ENCODE measurements at places on chromosomes 6 and 20.

- no peak for DNase-seq
These were observed 231.4 kb downstream of the CLIC5 start for GRCh38 chr6:45784250-45784649.

- peak; percentile 66 for DNase-seq
These were observed 480.7 kb downstream of the RFPL4B start for GRCh38 chr6:112827793-112828192.

GRCh38 chr6:45591306-45591705, 213.6 kb upstream of the SUPT3H start:
- no peak for DNase-seq

- no peak for DNase-seq
These were observed 42.5 kb downstream of the CD109 start for GRCh38 chr6:73738367-73739028.

GRCh38 chr6:79117752-79118151, 39.7 kb upstream of the PHIP start:
- peak; percentile 13 for DNase-seq

- DNase-seq, result peak; percentile 62
These were observed 182.8 kb upstream of the FOXQ1 start for GRCh38 chr6:1129131-1129530.

- peak; percentile 29 for DNase-seq
These were observed 38.4 kb upstream of the SPTLC3 start for GRCh38 chr20:12970372-12970821.

- peak; percentile 70 for DNase-seq
These were observed 8.8 kb downstream of the RAET1L start for GRCh38 chr6:150016324-150017185.

GRCh38 chr6:146912730-146913685, 291.2 kb upstream of the STXBP5 start:
- DNase-seq, result peak; percentile 16

DNA sequence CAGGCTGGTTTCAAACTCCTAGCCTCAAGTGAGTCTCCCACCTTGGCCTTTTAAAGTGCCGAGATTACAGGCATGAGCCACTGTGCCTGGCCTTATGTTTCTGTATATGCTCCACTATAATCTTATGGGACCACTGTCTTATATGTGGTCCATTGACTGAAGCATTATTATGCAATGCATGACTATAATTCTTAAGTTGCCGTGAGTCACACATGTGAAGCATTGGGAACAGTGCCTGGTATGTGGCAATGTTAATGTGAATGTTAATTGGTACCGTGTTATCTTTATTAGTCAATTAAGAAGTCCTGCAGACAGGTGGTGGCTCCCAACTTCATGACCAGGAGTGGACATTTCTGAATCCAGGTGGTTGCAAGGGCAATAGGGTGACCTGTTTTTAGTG, 14.7 kb upstream of the ASXL1 start:
- peak; percentile 89 for DNase-seq

- DNase-seq, result no peak
These were observed 75.3 kb upstream of the ENPP5 start for GRCh38 chr6:46246081-46246480.

DNA sequence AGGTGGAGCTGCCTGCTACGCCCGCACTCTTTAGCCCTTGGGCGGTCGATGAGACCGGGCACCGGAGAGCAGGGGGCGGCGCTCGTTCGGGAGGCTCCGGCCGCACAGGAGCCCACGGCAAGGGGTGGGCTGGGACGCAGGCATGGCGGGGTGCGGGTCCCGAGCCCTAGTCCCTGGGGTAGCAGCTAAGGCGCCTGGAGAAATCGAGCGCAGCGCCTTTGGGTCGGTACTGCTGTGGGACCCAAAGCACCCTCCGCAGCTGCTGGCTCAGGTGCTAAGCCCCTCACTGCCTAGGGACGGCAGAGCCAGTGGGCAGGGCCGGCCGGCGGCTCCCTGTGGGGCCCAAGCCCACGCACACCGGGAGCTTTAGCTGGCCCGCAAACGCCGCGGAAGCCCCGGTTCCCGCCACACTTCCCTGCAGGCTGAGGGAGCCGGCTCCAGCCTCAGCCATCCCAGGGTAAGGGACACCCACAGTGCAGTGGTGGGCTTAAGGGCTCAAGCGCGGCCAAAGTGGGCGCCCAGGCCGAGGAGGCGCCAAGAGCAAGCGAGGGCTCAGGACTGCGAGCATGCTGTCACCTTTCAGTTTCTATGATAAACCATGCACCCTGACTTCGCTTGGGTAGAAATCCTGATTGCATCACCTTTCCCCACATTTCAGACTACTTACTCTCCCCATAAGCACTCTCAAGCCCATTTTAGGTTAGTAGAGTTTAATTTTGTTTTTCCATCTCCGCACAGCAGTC, 52.0 kb downstream of the MYLIP start:
- no peak for DNase-seq

DNA sequence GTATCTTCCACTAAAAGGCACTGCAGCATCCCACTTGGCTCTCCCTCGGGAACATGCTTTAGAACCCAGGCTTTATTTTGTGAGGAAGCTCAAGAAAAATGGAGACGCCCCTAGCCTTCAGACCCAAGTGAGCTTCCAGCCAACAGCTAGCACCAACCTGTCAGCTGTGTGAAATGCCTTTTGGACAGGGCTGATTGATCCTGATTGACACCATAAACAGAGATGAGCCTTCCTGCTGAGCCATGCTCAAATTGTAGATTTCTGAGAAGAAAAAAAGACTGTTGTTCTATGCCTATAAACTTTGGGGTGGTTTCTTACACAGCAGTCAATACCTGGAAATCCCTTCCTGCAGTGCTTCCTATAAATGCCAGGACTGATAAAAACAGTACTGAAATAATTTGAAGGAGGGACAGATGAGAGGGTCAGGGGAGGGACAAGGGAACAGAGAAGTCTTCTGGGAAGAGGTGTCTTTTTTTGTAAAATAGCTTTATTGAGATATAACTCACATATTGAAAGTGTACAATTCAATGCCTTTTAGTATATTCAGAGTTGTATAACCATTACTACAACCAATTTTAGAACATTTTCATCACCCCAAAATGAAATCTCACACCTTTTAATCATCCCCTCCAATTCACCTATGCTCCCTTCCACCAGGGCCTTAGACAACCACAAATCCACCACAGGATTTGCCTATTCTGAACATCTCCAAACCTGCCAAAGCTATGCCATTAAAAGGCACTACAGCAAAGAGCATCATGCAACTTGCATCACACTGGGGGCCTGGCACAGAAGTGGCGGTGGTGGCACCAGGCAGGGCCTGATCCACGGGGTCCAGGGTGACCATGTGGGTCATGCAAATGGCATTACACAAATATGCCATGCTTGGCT, 2.7 kb upstream of the STK4 start:
- no peak for DNase-seq

DNA sequence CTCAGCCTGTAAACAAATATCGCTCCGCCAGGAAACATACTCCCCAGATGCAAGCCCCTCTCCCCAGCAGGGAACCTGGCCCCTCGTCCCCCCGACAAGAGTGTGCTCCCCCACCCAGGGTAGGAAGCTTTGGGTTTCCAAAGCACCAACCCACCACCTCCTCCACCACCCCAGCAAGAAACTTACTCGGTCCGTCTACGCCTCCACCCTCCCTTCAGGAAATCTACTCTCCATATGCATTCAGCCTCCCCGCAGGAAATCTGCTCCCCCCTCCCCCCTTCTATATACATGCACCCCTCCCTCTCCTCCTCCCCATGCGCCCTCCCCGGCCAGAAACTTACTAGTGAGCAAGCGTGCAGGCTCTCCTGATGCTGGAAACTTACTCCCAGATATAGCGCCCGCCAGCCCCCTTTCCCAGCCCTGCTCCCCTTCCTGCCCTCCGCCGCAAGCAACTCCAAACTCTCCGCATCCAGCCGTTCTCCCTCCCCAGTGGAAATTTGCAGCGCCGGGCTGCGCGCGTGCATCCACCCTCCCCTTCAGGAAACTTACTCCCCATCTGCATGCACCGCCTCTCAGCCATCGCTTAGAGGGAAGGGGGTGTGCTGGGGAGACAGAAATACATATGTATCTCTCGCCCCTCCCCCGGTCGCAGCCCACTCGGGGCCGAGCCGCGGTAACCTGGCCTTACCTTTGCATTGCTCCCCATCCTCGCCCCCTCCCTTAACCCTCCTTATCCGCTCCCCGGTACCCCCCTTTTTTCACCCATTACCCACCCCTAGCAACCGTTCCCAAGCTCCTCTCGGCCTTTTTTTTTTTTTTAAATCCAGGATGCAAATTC, at the start of gene TRERF1:
Gene TRERF1, minus strand, starts transcription at position 594 of the 838 bp plus-strand sequence. CDS start 182,336 bp downstream, outside the sequence.
- DNase-seq, result peak; percentile 82

DNA sequence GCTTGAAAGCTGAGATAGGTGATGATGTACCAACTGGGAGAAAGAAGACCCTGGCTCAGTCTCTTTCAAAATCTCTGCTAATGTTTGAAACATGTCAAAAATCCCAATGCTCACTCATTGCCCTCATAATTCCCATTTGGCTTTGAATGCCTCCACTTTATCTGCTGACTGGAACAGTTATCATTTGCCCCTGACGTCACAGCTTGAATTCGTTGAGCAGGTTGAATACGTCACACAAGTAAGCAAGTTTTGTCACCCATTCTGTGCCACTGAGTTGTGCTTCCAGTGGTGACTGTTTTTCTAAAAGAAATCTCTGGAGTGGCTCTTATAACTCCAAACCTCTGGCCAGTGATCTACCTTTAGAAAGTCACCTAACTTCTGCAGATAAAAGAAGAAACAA, 991.4 kb downstream of the EYS start:
- DNase-seq, result no peak

DNA sequence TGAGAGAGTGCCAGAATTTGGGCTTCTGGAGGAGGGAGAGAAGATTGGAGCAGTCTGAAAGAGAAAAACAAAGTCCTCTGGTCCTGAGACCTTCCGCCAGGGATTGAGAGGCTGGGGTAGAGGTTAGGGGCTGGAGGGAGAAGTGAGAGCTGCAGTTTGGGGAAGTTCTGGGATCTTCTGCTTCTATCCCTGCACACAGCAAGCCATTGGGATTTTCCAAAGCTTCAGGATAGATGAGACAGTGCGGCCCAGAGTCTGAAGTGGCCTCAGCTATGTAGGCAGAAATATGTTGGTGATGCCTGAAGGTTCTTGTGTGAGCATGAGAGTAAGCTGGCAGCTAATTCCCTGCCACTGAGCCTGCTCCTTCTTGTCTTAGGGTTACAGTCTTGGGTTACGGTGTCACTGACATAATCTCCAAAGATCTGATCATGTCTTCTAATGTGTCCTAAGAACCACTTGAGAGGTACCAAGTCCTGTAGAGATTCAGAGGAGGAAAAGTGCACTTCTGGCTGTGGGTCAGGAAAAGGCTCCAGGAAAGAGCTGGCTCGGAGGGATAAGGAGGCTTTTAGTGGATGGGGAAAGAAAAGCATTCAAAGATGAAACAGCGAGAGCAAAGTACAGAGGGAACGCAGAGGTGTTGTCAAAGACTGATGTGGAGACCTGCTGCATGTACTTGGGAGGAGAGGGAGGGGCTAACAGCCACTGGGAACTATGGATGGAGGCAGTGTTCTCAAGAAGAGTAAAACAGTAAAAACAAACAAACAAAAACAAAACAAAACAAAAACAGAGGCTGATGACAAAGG, 131.1 kb upstream of the MYLIP start:
- no peak for DNase-seq

All from EH (cell line).